Kidney epithelial cell (primary cell): ENCODE measurements at places on chromosomes 16 and 17. TPM values are rescaled to one million over a fixed set of nuclear protein-coding genes. Genes with fewer than 3 reads are reported as not detected.
A peak's percentile ranks its signal among the peaks of the same experiment; 100 is the strongest.

GRCh38 chr17:35627417-35627816 lies 40.3 kb downstream of the AP2B1 start:
- no peak for DNase-seq

GRCh38 chr17:4678448-4679026 lies 25.4 kb downstream of the PELP1 start:
- peak; percentile 75 for DNase-seq

DNA sequence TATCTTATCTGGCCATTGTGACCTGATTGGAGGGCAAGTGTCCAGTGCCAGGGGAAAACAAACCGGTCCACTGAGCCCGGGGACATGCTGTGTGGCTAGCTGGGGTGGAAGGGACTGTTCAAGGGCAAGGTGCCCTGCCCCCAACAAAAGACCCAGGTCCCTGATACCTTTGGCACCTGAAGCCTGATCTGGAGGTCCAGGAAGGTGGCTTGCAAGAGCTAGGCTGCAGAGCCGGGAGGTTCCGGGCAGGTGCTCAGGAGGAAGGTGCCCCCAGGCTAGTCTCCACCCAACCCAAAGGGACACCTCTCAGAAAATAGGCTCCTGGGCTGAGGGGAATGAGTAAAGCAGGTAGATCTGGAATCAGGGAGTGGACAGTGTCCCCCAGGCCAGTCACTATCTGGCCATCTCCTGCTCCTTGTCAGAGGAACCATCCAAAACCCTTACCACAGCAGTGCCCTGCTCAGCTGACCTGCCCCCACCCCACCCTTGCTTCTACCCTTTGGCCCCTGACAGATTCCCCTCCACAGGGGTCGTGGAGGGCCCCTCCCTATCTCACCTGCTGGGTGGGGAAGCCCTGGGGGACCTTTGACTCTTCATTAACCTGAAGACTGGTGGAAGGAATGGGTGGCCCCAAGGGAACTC lies 6.2 kb downstream of the NAT9 start:
- DNase-seq = no peak

- DNase-seq = no peak
Measured at GRCh38 chr17:73172252-73172651, 7.4 kb downstream of the SSTR2 start.

DNA sequence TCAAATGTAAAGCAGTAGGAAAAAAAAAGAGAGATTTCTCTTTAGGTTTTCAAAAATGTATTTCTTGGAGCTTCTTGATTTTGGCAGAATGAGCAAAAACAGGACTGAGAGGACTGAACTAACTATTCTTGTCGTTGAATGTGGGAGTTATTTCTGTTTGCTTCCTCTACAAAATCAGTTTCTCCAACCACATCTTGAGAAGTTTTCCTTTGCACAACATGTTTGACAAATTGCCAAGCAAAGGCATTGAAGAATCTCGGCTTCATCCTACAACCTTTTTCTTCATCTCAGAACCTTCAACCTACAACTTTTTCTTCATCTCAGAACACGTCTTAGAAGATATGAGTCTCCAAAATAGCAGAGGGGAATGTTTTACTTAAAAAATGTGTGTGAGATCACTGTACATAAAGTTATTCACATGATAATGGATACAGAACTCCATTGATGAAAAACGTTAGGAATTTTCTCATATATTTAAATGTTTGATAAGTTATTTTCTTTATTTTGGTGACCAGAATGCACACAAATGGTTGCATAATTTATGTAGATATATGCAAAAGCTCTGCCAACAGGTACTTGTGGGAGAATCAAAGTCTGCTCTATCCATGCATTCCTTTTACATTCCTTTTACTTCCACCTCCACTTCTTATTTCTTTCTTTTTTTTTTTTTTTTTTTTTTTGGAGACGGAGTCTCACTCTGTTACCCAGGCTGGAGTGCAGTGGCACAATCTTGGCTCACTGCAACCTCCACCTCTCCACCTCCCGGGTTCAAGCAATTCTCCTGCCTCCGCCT lies 370.0 kb downstream of the KCNJ2 start:
- DNase-seq = no peak

Gene PSKH1
- total RNA-seq = 20.9 and 21.6 TPM in 2 replicates

- DNase-seq = no peak
Measured at GRCh38 chr16:4917117-4917516, 19.8 kb downstream of the PPL start.

DNA sequence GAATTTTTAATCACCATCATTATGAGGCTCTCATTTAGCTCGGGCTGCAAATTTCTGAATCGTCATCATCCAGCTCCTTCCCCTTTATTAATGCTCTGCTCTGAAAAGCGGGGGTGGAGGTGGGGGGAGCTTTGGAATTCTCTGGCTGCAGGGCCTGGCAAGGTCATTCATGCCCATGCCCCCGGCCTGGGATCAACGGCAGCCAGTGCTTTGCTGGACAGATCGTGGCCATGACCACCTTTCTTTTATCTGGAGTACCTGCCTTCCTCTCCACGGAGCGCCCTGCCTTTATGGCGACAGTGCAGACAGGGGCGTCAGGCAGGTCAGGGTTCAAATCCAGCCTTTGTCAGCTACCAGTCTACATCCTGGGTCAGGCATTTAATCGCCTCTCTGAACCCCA lies 5.1 kb upstream of the CPSF4L start:
- DNase-seq = no peak
